Activated CD4-positive, alpha-beta memory T cell treated with anti-CD3 and anti-CD28 coated beads for 36 hours (primary cell): ENCODE measurements at places on chromosomes 1 and 21. TPM values are rescaled to one million over a fixed set of nuclear protein-coding genes. Genes with fewer than 3 reads are reported as not detected.
A peak's percentile ranks its signal among the peaks of the same experiment; 100 is the strongest.

DNA sequence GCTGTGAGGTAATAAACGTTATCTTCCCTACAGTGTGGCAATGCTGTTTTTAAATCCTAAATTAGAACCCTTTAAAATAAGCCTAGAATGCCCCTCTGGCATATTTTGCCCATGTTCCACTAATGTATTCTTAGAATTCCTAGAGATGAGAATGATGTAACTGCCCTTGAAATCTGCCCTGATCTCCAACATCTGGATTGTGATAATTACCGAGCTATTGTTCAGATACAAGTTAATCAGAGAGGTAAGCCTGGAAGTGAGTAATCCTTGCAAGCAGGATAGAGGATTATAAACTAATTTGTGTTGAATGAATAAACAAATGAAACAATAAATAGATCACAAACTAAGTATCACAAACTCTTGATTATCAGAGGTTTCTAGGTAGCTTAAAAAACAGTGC, 107.8 kb upstream of the DMRTA2 start:
- H3K27ac ChIP-seq, result no peak overlapping the region
- no peaks in the 10 kb centered on the region for H3K27me3 ChIP-seq
- H3K4me3 ChIP-seq, result no peak overlapping the region
- DNase-seq, result no peak

DNA sequence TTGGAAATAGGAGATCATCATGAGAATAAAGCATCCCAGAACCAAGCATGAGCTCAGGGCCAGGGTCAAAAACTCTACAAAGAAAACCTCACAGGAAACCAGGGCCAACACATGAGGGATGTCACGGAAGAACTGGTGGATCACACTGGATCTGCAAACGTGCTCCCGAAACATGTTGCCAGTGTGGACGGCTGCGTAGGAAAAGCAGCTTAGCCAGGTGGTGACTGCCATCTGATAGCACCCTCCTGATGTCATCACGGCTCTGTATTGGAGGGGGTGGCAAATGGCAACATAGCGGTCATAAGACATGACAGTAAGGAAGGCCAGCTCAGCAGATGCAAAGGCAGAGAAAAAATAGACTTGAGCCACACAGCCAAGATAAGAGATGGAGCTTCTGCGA, 20.9 kb downstream of the OR14I1 start:
- H3K4me1 ChIP-seq, result peaks cover under 1% of the 10 kb centered on the region
- no peak overlapping the region for H3K27ac ChIP-seq
- no peak for DNase-seq
- H3K4me3 ChIP-seq, result no peak overlapping the region

DNA sequence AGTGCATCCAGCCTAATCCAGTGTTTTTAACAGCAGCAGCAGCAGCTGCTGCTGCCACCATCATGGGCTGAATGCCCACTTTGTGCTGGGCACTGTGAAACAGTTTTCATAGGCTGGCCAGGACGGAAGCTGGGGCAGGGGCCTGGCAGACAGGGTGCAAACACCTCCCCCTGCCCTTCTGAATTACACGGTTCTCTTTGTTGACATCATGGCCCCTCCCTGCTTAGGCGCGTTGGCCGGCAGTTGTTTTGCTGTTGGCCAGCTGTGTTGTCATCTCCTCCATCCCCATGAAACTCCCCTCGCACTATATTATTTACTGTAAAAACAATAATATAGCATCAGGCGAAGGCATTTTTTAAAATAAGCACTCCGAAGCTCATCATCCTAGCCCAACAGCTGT, 33.1 kb downstream of the PTPRU start:
- no peak overlapping the region for H3K27ac ChIP-seq
- H3K4me3 ChIP-seq, result no peak overlapping the region

GRCh38 chr21:42346441-42346840, 4.4 kb downstream of the TFF2 start:
- no peak overlapping the region for H3K27ac ChIP-seq
- H3K4me3 ChIP-seq, result no peak overlapping the region
- no peaks in the 10 kb centered on the region for H3K4me1 ChIP-seq
- H3K27me3 ChIP-seq, result no peaks in the 10 kb centered on the region
- no peaks in the 10 kb centered on the region for H3K36me3 ChIP-seq

FNDC10 gene
- 1.6 TPM for total RNA-seq

GRCh38 chr1:201632364-201632952, 93.5 kb downstream of the NAV1 start:
- no peaks in the 10 kb centered on the region for H3K36me3 ChIP-seq
- H3K27me3 ChIP-seq, result no peaks in the 10 kb centered on the region
- no peaks in the 10 kb centered on the region for H3K4me1 ChIP-seq
- H3K27ac ChIP-seq, result no peak overlapping the region
- no peak overlapping the region for H3K4me3 ChIP-seq

GRCh38 chr1:8133190-8133589, 107.1 kb upstream of the ERRFI1 start:
- DNase-seq, result no peak
- H3K36me3 ChIP-seq, result no peaks in the 10 kb centered on the region
- no peak overlapping the region for H3K27ac ChIP-seq
- H3K4me1 ChIP-seq, result no peaks in the 10 kb centered on the region
- no peak overlapping the region for H3K4me3 ChIP-seq

GJA5 gene
- total RNA-seq, result not detected

- H3K27ac ChIP-seq, result no peak overlapping the region
- H3K4me1 ChIP-seq, result no peaks in the 10 kb centered on the region
- no peak overlapping the region for H3K4me3 ChIP-seq
- H3K36me3 ChIP-seq, result no peaks in the 10 kb centered on the region
- no peak for DNase-seq
These were observed 47.7 kb downstream of the CXADR start for GRCh38 chr21:17560377-17561025.

DNA sequence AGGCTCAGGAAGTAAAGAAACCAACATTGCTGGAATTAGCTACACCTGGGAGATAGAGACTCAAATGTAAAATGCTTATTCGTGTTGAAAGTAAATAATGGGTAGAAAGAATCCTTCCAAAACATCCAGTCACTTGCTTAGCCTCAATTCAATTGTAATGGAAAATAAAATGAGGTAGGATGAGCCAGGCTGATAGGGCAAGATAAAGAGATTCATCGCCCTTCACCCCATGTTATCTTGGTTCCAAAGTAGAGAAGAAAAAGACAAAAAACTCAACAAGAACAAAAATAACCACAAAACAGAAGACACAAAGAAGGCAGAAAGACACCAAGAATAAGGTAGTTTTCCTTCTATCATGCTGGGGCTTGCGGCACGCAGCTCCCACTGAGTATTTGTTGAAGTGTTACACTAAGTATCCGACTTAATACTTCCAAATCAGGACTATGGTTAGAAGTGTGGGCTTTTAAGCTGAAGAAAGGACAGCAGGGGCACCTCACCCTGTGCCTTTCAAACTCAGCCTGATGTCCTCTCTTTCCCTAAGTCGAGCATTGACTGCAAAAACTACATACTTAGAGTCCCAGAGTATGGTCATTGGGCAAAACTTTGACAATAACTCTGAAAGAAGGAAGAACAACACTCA, 202.1 kb downstream of the VAV3 start:
- no peaks in the 10 kb centered on the region for H3K27me3 ChIP-seq
- H3K4me3 ChIP-seq, result no peak overlapping the region
- DNase-seq, result no peak
- no peak overlapping the region for H3K27ac ChIP-seq
- no peaks in the 10 kb centered on the region for H3K4me1 ChIP-seq

- peaks cover 65% of the 10 kb centered on the region for H3K4me1 ChIP-seq
- peak overlapping the region; percentile 78 for H3K27ac ChIP-seq
- H3K27me3 ChIP-seq, result no peaks in the 10 kb centered on the region
- DNase-seq, result no peak
These were observed 14.0 kb upstream of the GBP5 start for GRCh38 chr1:89286549-89287180.

- no peaks in the 10 kb centered on the region for H3K27me3 ChIP-seq
- no peak for DNase-seq
- H3K4me3 ChIP-seq, result no peak overlapping the region
These were observed 61.0 kb upstream of the C8B start for GRCh38 chr1:57026624-57027354.

UBE2U gene
- not detected for total RNA-seq

RAB42 gene
- not detected for total RNA-seq

CR1L gene
- not detected for total RNA-seq

PSMD4 gene
- 212 TPM for total RNA-seq

SLAMF9 gene
- not detected for total RNA-seq

TNNI3K gene
- total RNA-seq, result 0.38 TPM

DNA sequence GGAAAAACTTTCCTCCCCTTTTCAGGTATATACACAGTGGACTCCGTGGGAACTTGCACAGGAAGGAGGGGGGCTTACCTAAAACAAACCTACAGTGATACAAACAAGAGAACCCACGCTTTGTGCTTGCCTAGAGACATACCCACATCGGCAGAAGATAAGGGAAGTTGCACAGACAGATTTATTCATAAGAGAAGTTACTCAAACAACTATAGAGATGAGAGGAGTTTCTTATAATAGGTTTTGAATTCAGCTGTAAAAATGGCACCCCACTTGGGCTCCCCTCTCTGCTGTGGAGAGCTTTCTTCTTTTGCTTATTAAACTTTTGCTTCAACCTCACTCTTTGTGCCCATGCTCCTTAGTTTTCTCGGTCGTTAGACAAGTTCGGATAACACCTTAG, 1.8 kb upstream of the DUSP12 start:
- H3K36me3 ChIP-seq, result peaks cover 11% of the 10 kb centered on the region
- H3K27ac ChIP-seq, result no peak overlapping the region
- DNase-seq, result no peak
- H3K4me3 ChIP-seq, result no peak overlapping the region
- peaks cover 43% of the 10 kb centered on the region for H3K4me1 ChIP-seq
- peaks cover 1% of the 10 kb centered on the region for H3K27me3 ChIP-seq

OR2AK2 gene
- not detected for total RNA-seq

GRCh38 chr1:54596756-54597155, 26.6 kb downstream of the FAM151A start:
- H3K27me3 ChIP-seq, result no peaks in the 10 kb centered on the region
- DNase-seq, result no peak
- no peak overlapping the region for H3K4me3 ChIP-seq
- H3K36me3 ChIP-seq, result no peaks in the 10 kb centered on the region

DNAJC28 gene
- 0.67 TPM for total RNA-seq

GRCh38 chr1:170664828-170665612, 1.1 kb downstream of the PRRX1 start:
- H3K4me1 ChIP-seq, result peaks cover 39% of the 10 kb centered on the region
- no peak for DNase-seq
- H3K27ac ChIP-seq, result no peak overlapping the region
- H3K27me3 ChIP-seq, result peaks cover 84% of the 10 kb centered on the region

GRCh38 chr1:86998727-86999126, 84.3 kb downstream of the HS2ST1 start:
- no peaks in the 10 kb centered on the region for H3K27me3 ChIP-seq
- no peak overlapping the region for H3K4me3 ChIP-seq
- peaks cover 1% of the 10 kb centered on the region for H3K36me3 ChIP-seq
- H3K27ac ChIP-seq, result no peak overlapping the region

- no peaks in the 10 kb centered on the region for H3K27me3 ChIP-seq
- DNase-seq, result no peak
- peaks cover 6% of the 10 kb centered on the region for H3K36me3 ChIP-seq
- H3K27ac ChIP-seq, result no peak overlapping the region
- peaks cover 35% of the 10 kb centered on the region for H3K4me1 ChIP-seq
- H3K4me3 ChIP-seq, result no peak overlapping the region
These were observed 48.6 kb downstream of the BACH1 start for GRCh38 chr21:29347274-29347681.

- no peak for DNase-seq
- H3K27ac ChIP-seq, result no peak overlapping the region
- peaks cover 14% of the 10 kb centered on the region for H3K4me1 ChIP-seq
- H3K27me3 ChIP-seq, result no peaks in the 10 kb centered on the region
These were observed 30.6 kb downstream of the IARS2 start for GRCh38 chr1:220124542-220124941.

DNA sequence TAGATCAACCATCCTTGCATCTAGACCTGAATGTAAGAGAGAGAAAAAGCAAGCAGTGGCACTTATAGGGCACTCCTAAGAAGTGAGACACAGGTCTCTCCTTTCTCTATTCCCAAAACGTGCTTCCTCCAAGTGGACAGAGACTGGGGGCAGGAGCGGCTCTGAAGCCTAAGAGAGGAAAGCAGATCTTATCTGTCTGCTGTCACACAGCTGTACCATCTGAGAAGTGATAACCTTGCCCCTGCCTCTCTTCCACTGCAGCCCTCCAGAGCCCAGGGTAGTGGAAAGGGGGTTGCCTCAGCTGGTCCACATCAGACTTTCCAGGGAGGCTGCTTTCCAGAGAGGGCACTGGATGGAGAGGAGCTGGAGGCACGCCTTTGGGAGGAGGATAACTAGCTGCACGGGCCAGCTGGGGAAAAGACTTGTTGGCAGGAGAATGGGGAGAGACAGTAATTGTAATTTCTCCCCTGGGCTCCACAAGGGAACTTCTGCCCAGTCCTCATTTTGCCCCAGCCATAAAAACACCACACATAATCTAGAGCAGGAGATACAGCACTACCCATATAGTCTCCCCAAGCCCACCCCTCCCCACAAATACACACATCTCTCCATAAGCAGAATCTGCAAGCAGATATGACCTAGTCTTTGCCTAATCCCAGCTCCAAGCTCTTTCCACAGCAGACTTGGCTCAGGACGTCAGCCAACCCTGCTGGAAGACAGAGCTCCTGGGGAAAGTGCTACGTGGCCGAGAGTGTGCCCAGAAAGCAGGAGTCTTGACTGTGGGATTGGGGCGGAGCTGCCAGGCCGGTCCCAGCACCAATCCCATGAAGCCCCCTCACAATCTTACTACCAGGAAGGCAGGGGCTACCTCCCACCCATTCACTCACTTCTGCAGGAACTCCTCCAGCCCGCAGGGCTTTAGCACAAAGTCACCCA, 31.2 kb downstream of the PIK3C2B start:
- no peaks in the 10 kb centered on the region for H3K27me3 ChIP-seq
- no peak for DNase-seq
- peaks cover 33% of the 10 kb centered on the region for H3K36me3 ChIP-seq
- peaks cover 65% of the 10 kb centered on the region for H3K4me1 ChIP-seq

GABRD gene
- not detected for total RNA-seq

KIF14 gene
- total RNA-seq, result 15.7 TPM

GBP6 gene
- 0.81 TPM for total RNA-seq

- no peak overlapping the region for H3K27ac ChIP-seq
- no peaks in the 10 kb centered on the region for H3K27me3 ChIP-seq
- no peak overlapping the region for H3K4me3 ChIP-seq
- DNase-seq, result no peak
These were observed 39.6 kb downstream of the CD55 start for GRCh38 chr1:207361029-207361428.

- DNase-seq, result no peak
- no peaks in the 10 kb centered on the region for H3K4me1 ChIP-seq
- H3K4me3 ChIP-seq, result no peak overlapping the region
- no peaks in the 10 kb centered on the region for H3K36me3 ChIP-seq
These were observed 238.9 kb upstream of the PRMT6 start for GRCh38 chr1:106817575-106817974.

DNA sequence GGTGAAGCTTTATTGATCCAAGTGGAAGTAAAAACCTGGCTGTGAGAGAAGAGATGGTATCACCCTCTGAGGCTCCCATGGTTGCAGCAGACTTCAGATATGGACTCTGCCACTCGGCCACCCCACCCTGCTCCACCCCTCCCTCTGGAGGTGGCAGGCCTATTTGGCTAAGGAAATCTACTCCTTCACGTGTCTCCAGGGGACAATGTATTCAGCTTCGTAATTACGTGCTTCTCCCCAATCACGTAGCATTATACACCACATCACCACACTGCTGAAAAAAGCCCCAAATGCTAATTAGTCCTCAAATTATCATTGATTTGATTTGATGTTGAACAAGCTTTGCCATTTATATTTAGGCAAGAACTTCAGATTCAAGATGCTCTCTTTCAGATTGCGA, 220.7 kb downstream of the OMA1 start:
- no peaks in the 10 kb centered on the region for H3K36me3 ChIP-seq
- no peak overlapping the region for H3K27ac ChIP-seq
- no peaks in the 10 kb centered on the region for H3K27me3 ChIP-seq
- H3K4me3 ChIP-seq, result no peak overlapping the region
